ENCODE measurements at places on chromosomes 3 and 15.

DNA sequence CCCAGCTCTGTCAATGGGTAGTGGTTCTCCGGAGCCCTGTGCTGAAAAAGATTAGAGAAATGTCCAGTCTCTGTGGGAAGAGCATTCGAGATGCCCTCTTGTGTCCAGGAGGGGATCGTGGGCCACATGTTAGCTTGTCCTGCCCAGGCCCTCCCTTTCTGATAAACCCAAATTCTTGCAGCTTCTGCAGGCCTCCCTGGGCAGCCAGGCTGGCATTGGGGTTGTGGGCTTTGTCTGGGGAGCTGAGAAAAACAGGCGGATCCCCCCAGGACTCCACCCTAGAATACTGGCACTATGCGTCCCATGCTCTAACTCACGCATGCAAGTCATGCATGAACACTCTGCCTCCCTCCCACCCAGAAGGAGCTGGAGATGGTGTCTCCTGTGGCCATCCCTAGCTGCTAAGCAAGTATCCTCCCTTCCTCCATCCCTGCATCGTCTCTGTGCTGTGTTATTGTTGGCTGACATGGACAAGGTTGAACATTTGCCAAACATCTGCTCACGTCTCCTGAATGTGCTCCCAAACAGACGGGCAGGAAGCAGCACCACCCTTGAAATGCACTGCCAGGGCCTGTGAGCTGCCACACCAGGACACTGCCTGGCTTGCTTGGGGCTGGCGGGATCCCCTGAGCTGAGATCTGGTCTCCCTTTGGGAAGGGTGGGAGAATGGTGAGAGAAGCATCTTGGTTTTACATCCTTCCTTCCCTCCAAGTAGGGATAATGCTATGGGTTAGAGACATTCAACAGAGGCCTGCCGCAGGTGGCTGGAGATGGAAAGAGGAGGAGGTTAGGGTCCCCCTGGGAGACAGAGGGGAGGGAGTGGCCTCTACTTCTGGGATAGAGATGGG lies 26.5 kb downstream of the CFAP161 start:
- DNase-seq = no peak

- DNase-seq = no peak
Observed at GRCh38 chr15:77753281-77753873, 120.7 kb upstream of the LINGO1 start.

- no peak for DNase-seq
Observed at GRCh38 chr3:110296885-110297284, 774.7 kb upstream of the NECTIN3 start.

- DNase-seq = no peak
Observed at GRCh38 chr3:48405971-48406370, 23.9 kb downstream of the PLXNB1 start.

DNA sequence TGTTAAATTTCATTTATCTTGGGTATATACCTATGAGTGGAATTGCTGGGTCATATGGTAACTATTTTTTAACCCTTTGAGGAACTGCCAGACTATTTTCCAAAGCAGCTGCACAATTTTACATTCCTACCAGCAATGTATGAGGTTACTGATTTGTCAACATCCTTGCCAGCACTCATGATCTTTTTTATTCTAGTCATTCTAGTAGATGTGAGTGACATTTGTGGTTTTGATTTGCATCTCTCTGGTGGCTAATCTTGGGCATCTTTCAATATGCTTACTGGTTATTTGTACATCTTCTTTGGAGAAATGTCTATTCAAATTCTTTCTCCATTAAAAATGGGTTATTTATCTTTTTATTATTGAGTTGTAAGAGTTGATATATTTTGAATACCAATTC lies 21.3 kb upstream of the LRRC58 start:
- DNase-seq = no peak

- no peak for DNase-seq
Observed at GRCh38 chr15:65922621-65923020, 53.3 kb downstream of the RAB11A start.

- DNase-seq = no peak
Observed at GRCh38 chr3:103829723-103830326, 1395.0 kb downstream of the ZPLD1 start.

DNA sequence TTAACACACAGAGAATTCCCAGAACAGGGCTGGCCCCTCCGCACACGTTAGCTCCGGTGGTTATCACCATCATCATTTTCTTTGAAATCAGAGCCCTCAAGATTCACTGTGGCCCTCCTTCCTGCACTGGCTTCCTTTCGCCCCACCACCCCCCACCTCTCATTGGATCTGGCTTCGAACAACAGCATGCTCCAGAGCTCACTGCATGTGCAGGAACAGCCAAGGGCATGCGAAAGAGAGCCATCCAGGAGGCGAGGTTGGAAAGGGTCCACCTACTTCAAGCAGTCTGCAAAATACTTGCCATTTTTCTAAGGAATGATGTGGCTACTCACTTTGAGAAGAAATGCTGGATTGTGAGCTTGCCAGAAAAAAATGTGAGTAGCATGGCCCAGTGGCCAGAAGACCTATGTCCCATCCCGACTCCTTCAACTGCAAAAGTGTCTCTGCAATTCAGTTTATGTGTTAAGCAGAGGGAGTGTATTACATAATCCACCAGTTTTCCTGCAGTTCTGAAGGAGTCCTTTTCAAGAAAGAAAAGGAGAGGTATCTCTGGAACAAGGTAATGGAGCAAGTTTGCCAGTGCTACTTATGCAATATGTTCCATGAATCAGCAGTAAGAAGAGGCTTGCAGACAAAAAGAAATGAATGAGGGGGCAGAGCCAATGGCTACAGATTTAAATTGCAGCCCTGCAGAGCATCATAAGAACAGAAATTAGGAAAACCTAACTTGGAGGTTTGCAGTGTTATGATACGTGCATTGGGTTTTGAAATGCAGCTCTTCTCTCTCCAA lies 92.8 kb downstream of the OCA2 start:
- DNase-seq = no peak

DNA sequence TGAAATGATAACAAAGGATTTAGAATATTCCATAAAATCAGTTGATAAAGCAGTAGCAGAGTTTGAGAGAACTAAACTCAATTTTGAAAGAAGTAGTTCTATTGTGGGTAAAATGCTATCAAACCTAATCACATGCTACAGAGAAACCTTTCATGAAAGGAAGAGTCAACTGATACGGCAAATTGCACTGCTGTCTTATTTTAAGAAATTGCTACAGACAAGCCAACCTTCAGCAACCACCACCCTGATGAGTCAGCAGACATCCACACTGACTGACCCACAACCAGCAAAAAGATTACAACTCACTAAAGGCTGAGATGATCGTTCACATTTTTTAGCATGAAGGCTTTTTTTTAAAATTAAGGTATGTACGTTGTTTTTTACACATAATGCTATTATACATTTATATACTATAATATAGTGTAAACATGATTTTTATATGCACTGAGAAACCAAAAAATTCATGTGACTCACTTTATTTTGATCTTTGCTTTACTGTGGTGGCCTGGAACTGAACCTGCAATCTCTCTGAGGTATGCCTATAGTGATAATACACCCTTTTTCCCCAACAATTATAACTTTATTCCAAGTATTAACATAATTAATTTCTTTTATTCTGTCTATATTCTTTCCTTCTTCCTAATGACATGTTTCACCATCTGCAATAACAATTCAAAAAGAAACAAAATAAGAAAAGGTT lies 109.9 kb downstream of the TBC1D5 start:
- DNase-seq = no peak

DNA sequence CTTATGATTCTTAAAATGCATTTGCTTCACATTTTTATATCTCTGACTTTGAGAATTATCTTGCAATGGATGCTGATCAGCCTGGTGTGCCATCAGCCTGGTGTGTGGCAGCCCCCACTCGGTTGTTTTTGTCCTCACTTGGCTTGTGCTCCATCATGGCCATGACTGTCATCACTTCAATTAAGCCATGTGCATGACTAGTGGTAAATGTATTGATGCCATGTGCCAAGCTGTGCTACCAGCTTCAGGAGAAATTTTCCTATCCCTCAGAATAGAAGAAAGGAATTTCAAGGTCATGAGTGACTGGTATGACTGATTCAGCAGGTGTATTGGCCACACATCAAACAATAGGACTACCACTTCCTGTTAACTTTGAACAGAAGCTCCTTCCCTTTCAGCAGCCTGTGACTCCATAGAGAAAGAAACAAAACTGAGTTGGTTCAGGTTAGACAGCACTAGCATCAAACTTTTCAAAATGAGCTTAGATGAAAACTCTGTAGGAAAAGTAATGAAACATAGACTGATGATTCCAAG lies 251.7 kb downstream of the GRM7 start:
- DNase-seq = no peak
